ENCODE measurements at places on chromosomes 4 and X.

- no peak for DNase-seq
Observed at GRCh38 chr4:14681330-14681729, 321.0 kb upstream of the CPEB2 start.

DNA sequence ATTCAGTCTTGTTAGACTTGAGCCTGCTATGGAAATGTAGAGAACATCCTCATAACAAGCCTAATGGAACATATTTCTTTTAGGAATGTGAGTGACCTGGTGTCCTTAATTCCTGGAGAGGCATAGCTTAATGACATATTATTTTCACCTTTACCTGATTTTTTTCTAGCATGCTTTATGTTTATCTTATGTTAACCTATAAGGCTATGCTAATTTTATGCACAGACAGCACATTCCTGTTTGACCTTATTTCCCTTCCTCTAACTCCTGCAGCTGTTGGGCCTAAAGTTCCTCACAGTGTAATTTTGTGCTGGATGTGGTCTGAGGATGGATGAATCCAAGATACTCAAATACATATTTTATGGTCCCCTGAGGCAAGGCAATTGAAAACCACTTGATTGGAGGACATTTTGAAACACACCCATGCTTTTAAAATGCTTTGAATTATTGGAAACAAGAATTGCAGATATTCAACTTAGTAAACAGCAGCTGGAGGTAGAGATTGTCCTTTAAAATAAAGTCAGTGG, 111.5 kb downstream of the LARP7 start:
- DNase-seq, result no peak

DNA sequence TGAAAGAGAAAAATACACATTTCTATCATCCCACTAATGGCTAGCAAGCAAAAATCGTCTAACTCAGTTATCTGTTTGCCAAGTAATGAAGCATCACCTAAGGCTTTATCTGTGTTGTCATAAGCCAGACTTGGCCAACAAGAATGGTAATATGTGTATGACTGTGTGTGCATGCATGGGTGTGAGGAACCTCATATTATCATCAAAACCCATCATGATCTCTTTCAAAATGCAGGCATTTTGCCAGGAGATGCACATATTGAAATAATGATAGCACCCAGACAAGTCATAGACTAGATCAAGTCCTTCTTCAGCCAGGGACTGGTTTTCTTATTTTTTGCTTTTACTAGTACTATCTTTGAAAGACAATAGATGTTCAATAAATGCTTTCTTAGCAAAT, 172.5 kb upstream of the FMR1 start:
- DNase-seq, result no peak

- DNase-seq, result no peak
Observed at GRCh38 chrX:32170481-32170880, 1040.9 kb downstream of the DMD start.

GRCh38 chrX:29941287-29941686, 274.1 kb upstream of the MAGEB2 start:
- DNase-seq, result peak; percentile 17

DNA sequence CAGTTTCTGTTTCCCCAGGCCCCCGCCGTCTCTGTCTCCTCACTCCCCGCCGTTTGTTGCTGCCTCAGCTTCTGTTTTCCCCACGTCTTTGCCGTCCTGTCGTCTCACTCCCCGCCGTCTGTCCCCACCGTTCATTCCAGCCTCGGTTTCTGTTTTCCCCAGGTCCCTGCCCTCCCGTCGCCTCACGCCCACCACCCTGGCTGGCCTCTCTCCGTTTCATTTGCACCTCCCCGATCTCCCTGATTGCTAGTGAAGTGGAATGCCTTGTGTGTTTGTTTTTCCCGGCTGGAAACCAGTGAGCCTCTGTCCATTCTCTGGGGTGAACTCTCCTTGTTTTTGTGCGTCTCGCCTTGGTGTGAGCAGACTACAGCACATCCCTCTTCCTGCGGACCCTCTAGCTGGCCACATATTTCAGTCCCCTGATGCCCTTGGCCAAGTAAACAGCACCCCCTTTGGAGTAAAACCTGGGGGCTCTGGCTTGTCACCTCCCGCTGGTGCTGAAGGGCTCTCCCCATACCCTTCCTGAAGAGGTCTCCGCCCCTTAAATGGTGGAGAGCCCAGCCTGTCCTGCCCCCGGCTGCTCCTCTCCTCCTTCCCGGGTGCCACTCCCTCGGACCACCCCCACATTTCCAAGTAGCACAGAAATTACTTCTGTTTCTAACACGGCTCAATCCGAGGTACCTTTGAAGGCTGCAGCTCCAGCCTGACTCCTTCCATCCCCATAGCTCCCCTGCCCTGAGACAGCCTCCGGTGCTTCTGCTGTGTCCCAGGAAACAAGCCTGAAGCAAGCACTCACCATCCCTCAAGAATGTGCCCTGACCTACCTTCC, 13.2 kb downstream of the TMEM175 start:
- no peak for DNase-seq

- peak; percentile 49 for DNase-seq
Observed at GRCh38 chr4:86608757-86609375, 14.8 kb downstream of the PTPN13 start.

DNA sequence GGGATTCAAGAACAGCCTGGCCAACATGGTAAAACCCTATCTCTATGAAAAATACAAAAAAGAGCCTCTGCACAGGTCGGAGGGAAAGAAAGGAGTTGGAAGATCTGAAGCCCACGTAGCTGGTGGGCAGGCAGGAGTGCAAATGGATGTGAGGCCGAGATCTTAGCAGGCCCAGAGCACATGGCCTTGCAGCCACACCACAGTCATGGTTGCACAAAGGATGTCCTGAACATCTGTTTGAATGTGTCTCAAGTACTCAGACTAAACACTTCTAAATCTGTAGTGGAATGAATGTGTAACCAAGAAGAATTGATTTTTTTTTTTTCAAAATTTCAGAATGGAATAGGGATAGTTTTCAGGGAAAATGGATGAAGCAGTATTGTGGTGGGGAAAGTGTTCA, 10.8 kb downstream of the CA5B start:
- DNase-seq, result no peak

- peak; percentile 5 for DNase-seq
Observed at GRCh38 chr4:20496068-20496467, 204.2 kb upstream of the PACRGL start.

- no peak for DNase-seq
Observed at GRCh38 chrX:143058120-143058519, 32.4 kb downstream of the SPANXN4 start.

DNA sequence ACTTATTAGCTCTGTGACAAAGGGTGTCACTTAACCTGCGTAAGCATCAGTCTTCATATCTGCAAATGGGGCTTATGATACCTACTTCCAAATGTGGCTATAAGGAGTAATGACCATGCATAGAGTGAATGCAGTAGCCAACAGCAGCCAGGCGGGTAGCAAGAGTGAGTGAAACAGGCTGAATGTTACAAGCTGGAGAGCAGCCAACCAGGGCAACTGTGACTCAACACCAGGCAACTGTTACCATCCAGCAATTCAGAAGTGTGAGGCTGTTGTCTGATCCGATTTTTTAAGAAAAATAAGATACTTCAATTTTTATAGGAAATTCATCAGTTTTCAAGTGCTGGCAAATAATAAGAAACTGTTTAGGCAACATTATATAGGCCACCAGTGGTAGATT, 270.2 kb upstream of the TAPT1 start:
- DNase-seq, result peak; percentile 67

GRCh38 chr4:69763233-69763632, 2.8 kb upstream of the SULT1B1 start:
- no peak for DNase-seq

DNA sequence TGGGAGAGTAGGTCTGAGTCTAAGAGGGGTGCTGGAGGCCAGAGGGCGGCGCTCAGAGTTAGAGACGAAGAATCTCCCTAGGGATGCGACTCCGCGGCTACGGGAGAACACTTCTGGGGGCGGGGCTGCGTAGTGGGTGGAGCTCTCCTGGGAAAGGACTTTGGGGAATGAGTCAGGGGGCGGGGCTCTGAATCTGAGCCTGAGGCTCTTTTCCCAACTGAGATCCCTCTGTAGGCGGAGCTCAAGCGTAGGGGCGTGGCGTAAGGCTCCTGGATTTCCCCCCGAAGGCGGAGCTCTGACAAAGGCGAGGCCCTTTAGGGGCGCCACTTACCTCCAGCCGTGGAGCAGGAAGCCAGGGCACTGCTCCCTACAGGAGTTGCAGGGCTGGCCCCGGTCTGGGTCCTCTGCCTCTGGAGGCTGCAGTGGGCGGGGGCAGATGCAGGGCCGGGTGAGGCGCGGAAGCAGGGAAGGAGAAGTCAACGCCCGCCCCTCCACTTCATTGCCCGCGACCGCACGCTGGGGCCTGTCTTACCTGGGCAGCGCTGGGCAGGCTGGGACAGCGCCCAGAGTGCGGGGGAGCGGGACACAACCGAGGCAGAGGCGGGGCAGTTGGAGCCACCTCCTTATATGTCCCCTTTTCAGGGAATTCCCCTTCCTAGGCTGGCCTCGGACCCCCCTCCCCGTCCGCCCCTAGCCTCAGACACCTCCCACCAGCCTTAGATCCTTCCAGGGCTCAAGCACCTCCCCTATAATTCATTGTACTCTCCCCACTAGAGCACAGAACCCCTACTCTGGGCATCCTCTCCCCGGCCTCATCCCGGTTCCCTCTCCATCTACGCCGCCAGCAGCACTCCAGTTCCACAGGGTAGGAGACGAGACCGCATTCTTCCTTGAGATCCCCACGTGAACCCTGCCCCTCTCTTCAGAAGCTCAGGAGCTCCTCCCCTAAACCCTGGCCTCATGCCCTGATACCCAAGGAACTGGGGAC, 1.6 kb downstream of the PRICKLE3 start:
- peak; percentile 83 for DNase-seq

DNA sequence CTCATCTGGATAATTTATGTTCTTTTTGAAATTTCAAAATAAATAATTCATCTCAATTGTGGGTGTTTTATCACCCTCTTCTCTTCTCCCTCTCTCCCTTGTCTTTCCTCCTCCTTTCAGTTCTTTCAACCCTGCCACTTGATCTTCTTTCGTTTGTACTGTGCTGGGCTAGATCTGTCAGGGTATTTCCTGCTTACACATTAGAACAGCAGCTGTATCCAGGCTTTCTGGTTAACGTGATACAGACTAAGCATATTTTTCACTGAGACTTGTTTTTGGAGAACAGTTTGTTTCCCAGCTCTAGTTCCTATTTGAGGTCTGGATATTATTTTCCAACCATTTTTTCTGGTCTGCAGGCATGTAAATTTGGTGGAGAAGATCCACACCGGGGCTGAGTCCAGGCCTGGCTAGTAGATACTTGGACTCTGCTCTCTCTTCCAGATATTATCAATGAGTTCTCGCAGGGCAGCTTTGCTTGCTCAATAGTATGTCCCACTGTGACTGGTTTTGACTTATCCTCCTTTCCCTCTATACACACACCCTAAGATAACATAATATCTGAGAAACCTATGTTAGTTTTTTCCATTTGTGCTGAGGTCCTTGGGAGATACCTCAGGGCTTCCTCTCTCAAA, 1310.7 kb upstream of the TENM3 start:
- DNase-seq, result peak; percentile 46

DNA sequence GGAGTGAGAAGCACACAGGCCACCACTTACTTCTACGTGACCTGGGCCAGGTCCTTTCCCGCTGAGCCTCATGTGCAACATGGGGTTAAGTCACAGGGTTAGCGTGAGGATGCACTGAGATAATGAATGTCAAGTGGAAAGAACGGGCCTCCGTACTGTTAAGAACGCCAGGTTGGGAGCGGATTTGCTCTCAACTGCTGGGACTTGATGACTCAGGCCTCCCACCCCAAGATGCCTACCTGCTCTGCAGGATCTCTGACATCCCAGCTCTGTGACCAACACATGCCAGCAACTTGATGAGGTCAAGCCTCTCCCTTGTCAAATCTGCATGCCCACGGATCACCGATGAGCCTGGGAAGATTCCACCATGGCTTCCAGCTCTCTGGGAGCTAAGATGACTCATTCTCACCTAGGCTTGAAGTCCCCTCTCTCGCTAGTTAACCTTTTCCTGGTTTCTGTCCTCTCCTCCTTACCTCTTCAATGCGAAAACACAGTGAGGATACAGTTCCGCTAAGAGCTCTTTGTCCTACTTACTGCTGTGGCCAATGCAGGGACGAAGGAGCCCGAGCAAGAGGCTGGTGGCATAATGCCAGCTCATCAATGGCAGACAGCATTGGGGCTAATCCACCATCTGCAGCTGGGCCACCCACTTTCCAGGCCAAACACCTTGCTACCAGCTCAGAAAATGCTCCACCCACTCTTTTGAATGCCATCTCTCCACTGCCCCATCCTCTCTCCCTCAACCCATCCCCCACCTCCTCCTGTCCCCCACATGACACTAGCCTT, 67.6 kb downstream of the PJA1 start:
- DNase-seq, result no peak

- DNase-seq, result no peak
Observed at GRCh38 chr4:2961421-2961810, 1.8 kb downstream of the NOP14 start.

DNA sequence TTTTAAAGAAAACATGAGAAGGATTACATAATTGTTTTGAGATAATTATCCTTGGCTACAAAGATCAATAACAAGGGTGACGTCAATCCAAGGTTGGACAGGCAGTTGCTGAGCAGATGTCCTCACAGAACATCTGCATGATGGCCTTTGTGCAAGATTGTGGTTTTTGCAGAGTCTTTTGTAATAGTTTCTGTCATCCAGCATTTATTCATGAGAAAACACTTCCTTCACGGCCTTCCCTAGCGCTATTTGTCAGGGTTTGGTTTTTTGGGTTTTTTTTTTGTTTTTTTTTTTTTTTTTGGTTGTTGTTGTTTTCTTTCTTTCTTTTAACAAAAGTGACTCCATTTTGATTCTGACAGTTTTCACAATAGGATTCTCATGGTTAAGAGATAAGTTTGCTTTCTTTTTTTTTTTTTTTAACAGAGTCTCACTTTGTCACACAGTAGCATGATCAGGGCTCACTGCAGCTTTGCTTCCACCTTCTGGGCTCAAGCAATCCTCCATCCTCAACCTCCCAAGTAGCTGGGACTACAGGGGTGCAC, 31.5 kb upstream of the ELF2 start:
- DNase-seq, result peak; percentile 91

- no peak for DNase-seq
Observed at GRCh38 chrX:149145845-149146285, 359.2 kb downstream of the IDS start.

DNA sequence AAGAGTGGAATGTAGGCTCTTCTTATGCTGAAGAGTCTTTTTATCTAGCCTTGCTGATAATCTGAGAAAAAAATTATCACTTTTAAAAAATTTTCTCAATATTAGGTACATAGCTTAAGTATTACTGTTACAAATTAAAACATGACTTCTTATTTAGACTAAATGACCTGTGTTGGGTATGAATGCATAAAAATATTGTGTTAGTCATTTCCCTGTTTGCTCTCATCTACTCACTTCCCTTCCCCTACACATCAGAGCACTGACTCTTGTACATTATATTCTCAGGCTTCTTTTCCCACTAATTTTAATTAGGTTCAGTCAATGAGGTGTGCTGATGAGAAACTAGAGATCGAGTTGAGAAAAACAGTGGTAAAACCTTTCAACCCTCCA, 881.0 kb downstream of the PCDH18 start:
- peak; percentile 34 for DNase-seq

DNA sequence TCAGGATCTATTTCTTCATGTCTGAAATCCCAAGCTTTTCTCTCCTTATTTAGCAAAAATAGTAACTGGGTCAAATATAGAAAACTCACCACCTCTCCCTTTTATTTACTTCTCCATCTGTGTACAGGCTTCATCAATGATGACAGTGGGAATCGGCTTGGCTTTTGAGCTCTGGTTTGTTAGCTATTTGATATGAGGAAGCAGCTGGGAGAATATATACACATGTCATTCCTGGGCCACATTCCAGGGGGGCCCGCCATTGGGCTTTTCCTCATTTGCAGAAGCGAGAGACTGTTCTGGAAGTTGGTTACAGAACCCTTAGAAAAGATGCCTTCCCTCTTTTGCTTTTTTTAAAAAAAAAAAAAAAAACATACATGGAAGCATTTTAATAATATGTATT, 107.4 kb upstream of the F9 start:
- no peak for DNase-seq

- DNase-seq, result no peak
Observed at GRCh38 chr4:168736860-168737805, 240.3 kb downstream of the PALLD start.

Data from IMR-90 (cell line).